Body of pancreas (tissue), 4 donors: ENCODE measurements at places on chromosomes 3 and 15.
A peak's percentile ranks its signal among the peaks of the same experiment; 100 is the strongest.

DNA sequence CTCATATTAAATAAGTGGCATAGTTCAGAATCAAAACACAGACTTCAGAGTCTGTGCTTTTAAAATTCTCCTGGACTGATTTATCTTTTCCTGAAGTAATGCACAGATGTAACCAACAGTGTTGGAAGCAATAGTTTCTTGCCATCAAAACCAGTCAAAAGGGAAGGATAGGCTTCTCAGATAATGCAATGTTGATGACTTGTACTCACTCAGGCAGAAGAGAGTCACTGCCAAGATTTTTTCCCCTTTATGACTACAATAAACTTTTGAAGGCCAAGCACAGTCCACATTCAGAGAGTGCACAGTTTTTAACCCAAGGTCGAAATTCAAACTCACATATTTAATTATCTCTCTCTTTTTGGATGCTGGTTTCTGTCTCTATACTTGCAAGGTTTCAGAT, 305.0 kb upstream of the SGO1 start:
- no peak overlapping the region for H3K4me3 ChIP-seq
- H3K4me1 ChIP-seq, result no peaks in the 10 kb centered on the region
- no peak for DNase-seq
- H3K36me3 ChIP-seq, result no peaks in the 10 kb centered on the region
- H3K27me3 ChIP-seq, result no peaks in the 10 kb centered on the region

GRCh38 chr3:156581033-156581432, 26.1 kb upstream of the SSR3 start:
- H3K27ac ChIP-seq, result no peak overlapping the region
- no peaks in the 10 kb centered on the region for H3K4me1 ChIP-seq
- no peak for DNase-seq
- H3K4me3 ChIP-seq, result no peak overlapping the region
- no peaks in the 10 kb centered on the region for H3K36me3 ChIP-seq
- no peaks in the 10 kb centered on the region for H3K27me3 ChIP-seq

DNA sequence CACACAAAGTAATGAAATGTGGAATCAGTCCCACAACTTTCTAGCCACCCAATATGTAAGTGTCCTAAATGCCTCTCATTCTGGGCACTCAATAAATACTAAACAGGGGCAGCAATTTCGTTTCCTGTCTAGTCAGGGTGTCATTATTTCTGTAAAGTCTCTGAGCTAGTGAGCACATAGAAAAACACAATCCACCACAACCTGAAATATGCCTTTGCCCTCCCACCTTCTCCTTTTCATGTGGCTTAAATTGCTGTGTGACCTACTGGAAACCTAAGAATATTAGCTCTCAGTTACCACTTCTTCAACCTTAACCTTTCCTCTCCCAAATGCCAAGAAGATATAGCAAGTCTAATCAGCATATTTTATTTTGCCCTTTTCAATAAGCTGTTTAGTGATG, 456.3 kb upstream of the KCNMB2 start:
- H3K27me3 ChIP-seq, result no peaks in the 10 kb centered on the region
- H3K27ac ChIP-seq, result no peak overlapping the region
- H3K36me3 ChIP-seq, result no peaks in the 10 kb centered on the region
- H3K4me3 ChIP-seq, result no peak overlapping the region
- DNase-seq, result no peak

DNA sequence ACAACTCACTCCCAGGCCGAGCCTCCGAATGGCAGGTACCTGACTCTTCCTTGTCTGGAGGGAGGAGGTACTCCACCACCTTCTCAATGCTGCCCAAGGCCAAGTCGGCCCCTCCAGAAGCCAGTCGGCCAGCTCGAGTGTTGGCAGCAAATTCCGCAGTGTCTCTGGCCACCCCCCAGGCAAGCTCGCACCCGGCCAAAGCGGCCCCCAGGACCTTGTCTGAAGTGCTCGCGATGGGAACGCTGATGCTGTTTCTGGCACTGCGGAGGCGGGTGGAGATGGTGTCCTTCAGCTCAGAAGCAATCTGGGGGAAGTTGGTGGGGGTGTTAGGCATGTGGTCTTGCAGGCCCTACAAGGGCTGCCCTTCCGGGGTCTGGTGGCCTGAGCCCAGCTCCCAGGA, 9.2 kb downstream of the PLIN1 start:
- no peaks in the 10 kb centered on the region for H3K27me3 ChIP-seq
- no peak overlapping the region for H3K27ac ChIP-seq
- H3K4me3 ChIP-seq, result no peak overlapping the region
- peaks cover 6% of the 10 kb centered on the region for H3K4me1 ChIP-seq
- DNase-seq, result no peak

DNA sequence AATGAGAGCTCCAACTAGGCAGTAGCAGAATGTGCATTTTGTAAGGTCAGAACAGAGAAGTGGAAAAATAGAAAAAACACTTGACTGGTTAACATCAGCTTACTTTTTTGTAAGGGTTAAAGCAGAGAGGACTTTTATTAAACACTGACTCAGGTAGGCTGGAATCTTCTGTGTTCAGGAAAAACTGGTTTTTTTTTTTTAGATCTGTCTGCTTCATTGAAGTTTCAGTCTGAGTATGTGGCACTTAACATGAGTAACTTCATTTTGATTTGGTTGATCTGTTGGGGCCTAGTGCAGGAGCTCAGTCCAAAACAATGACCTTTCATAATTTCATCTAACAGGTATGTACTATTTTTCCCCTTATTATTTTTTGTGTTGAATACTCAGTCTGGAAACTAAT, 141.1 kb downstream of the DOCK3 start:
- H3K4me1 ChIP-seq, result no peaks in the 10 kb centered on the region
- H3K27me3 ChIP-seq, result no peaks in the 10 kb centered on the region
- H3K27ac ChIP-seq, result no peak overlapping the region
- H3K4me3 ChIP-seq, result no peak overlapping the region
- H3K36me3 ChIP-seq, result no peaks in the 10 kb centered on the region
- DNase-seq, result no peak

- H3K4me1 ChIP-seq, result no peaks in the 10 kb centered on the region
- H3K4me3 ChIP-seq, result no peak overlapping the region
These were observed 71.7 kb downstream of the ANKRD28 start for GRCh38 chr3:15726043-15726442.

DNA sequence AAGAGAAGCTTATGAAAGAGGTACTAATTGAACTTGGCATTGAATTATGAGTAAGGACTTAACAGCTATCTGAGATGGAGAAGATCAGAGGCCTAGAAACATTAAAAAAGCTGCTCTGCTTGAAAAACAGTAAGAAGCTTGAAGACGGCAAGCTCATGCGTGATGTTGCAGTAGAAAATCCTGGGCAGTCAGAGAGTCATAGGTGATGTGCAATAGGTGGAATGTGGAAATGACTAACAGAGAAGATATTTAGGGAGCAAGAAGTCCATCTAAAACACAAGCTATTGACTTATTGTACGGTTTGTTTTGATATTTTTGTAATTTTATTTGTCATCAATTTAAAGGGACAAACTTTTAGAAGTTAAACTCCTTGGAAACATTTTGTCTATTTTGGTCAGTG, 1101.4 kb downstream of the ROBO2 start:
- no peaks in the 10 kb centered on the region for H3K36me3 ChIP-seq
- no peak overlapping the region for H3K4me3 ChIP-seq
- no peaks in the 10 kb centered on the region for H3K27me3 ChIP-seq
- no peak for DNase-seq

DNA sequence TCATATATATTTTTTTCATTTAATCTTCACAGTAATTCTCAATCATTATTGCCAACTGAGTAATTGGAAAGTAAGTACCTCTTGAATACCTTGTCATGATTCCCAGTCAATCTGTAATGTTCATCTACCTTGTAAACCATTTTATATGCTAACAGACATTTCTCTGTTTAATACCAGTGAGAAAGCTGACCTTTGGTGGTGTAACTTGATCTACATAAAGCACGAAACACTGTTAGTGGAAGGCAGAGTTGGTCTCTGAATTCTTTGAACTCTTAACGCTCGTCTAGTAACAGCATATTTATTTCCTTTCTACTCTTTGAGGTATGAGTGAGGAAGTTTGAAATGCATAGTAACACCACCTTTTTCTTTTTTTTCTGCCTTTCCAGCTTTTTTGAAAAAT, 59.5 kb downstream of the SLC25A26 start:
- no peak overlapping the region for H3K27ac ChIP-seq
- H3K27me3 ChIP-seq, result no peaks in the 10 kb centered on the region
- no peak for DNase-seq
- H3K36me3 ChIP-seq, result no peaks in the 10 kb centered on the region
- peaks cover 6% of the 10 kb centered on the region for H3K4me1 ChIP-seq
- H3K4me3 ChIP-seq, result no peak overlapping the region

GRCh38 chr15:94238539-94239118, 7.3 kb downstream of the MCTP2 start:
- no peaks in the 10 kb centered on the region for H3K36me3 ChIP-seq
- DNase-seq, result no peak
- H3K27ac ChIP-seq, result no peak overlapping the region

DNA sequence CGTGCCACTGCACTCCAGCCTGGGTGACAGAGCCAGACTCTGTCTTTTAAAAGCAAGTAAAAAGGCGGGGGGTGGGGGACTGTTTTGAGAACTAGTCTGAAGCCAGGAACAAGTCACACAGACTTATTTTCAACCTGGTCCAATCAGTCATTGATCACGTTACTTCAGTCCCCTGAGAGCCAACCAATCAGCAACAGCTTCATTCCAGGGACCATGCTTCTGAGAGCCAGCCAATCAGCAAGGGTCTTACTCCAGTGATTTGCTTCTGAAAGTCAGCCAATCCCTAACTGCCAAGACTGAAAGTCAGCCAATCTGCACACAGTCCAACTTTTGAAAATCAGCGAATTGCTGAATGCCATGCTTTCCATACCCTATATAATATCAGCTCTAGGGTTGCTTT, 48.6 kb upstream of the C15orf39 start:
- H3K27me3 ChIP-seq, result no peaks in the 10 kb centered on the region
- no peaks in the 10 kb centered on the region for H3K36me3 ChIP-seq
- DNase-seq, result no peak
- H3K4me1 ChIP-seq, result peaks cover 6% of the 10 kb centered on the region
- H3K4me3 ChIP-seq, result no peak overlapping the region

GRCh38 chr3:181933052-181933618, 221.4 kb downstream of the SOX2 start:
- no peaks in the 10 kb centered on the region for H3K4me1 ChIP-seq
- no peaks in the 10 kb centered on the region for H3K36me3 ChIP-seq
- H3K4me3 ChIP-seq, result no peak overlapping the region
- no peaks in the 10 kb centered on the region for H3K27me3 ChIP-seq

GRCh38 chr3:62051506-62051905, 321.8 kb downstream of the FEZF2 start:
- no peaks in the 10 kb centered on the region for H3K27me3 ChIP-seq
- peak; percentile 78 for DNase-seq
- H3K4me1 ChIP-seq, result no peaks in the 10 kb centered on the region
- H3K4me3 ChIP-seq, result no peak overlapping the region
- H3K36me3 ChIP-seq, result no peaks in the 10 kb centered on the region
- H3K27ac ChIP-seq, result no peak overlapping the region

- H3K4me1 ChIP-seq, result peaks cover 8% of the 10 kb centered on the region
- no peak overlapping the region for H3K4me3 ChIP-seq
- no peaks in the 10 kb centered on the region for H3K27me3 ChIP-seq
- no peak for DNase-seq
- H3K36me3 ChIP-seq, result no peaks in the 10 kb centered on the region
- no peak overlapping the region for H3K27ac ChIP-seq
These were observed 23.1 kb downstream of the SQOR start for GRCh38 chr15:45657764-45658545.

- H3K27ac ChIP-seq, result no peak overlapping the region
- H3K36me3 ChIP-seq, result no peaks in the 10 kb centered on the region
- peak; percentile 57 for DNase-seq
- no peaks in the 10 kb centered on the region for H3K27me3 ChIP-seq
These were observed 69.2 kb upstream of the MFGE8 start for GRCh38 chr15:88982304-88982945.

DNA sequence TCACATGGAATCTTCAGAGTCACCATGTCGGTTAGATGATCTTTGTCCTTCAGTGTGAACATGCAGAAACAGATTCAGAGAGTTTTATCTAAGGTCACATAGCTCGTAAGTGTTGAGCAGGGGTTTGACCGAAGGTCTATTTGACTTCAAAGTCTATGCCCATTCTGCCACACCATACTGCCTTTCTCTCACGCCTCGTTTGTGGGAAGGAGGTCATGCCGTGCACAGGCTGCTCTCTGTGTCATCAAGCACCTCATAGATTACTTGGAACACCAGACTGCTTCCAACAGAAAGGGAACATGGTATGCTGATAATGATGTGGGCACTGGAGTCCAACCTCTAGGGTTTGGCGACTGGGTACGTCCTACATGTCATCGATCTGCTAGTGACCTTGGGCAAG, 128.8 kb downstream of the SV2B start:
- no peak overlapping the region for H3K27ac ChIP-seq
- DNase-seq, result no peak
- no peaks in the 10 kb centered on the region for H3K4me1 ChIP-seq
- H3K27me3 ChIP-seq, result no peaks in the 10 kb centered on the region
- H3K4me3 ChIP-seq, result no peak overlapping the region

DNA sequence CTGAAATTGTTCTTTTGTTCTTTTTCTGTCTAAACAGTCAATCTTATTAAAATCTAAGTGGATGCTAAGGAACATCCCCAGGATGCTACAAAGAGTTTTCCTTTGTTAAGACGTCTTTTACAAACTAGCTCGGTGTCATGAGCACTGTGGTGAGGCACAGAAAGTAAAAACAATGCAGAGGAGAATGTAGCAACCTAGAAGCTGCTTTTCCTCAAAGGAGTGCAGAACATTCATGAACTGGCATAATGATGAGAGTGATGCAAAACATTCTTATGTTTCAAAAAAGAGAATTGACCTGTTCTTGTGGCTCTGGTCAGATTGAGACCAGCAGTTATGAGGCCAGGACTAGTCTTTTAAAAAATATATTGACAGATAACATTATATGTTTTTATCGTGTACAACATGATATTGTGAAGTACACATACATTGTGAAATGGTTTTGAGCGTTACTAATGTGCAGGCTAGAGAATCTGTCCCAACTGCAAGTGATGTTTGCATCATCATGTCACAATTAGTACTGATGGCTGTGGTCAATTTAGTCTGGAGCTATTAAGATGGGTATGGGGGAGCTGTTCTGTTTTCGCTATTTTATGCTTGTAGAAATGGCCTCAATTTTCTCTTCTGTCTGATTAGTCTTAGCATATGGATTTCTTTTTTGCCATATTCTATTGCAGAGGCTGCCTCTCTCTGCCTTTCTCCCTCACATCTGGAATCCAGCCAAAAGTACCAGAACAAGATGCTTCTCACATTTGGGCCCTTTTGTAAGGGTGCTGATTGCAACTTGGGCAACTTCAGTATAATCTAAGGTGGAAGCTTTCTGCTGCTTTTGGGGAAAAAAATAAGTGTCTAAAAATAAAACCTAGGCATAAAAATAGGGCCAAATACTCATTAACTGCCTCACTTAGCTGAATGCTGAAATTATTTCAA, 50.2 kb downstream of the HHLA2 start:
- no peaks in the 10 kb centered on the region for H3K36me3 ChIP-seq
- DNase-seq, result no peak
- no peak overlapping the region for H3K4me3 ChIP-seq

- no peaks in the 10 kb centered on the region for H3K4me1 ChIP-seq
- no peak overlapping the region for H3K27ac ChIP-seq
- H3K4me3 ChIP-seq, result no peak overlapping the region
- DNase-seq, result no peak
- no peaks in the 10 kb centered on the region for H3K36me3 ChIP-seq
These were observed 385.8 kb upstream of the CNTN6 start for GRCh38 chr3:707041-707440.
